ENCODE measurements at places on chromosomes 4 and X.

DNA sequence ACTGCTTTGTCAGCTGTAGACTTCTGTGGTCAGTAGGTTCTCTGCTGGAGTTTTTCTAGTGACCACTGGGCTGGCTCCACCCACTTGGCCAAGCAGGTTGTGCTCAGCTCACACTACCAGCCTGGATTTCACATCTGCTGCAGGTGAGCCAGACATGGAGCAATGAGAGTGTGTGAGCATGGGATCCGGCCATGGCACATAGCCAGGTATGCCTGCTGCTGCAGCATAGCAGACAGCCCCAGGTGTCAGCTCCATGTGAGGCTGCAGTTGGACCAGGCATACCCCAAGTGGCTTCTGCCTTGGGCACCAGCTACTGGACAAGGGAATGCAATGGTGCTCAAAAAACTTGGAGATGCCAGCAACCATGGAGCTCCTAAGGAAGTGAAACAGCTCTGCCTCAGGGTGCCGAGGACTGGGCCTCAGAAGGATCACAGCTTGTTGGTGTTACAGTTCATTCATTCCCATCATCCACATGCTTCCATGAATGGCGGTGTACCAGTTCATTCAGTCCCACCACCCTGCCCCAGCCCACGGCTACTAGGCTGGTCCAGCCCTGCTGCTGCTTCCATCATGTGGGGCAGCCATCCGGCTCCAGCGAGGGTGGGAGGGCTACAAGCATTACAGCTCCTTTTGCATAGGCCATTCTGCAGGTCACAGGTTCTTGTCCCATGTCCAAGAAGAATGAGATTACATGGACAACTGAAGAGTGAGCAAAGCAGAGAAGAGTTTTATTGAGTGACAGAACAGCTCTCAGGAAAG lies 389.1 kb upstream of the PCDH7 start:
- no peak for DNase-seq

GRCh38 chr4:22003878-22004277 lies 55.3 kb upstream of the KCNIP4 start:
- DNase-seq: no peak

GRCh38 chrX:116281106-116281505 lies 110.6 kb downstream of the AGTR2 start:
- no peak for DNase-seq

GRCh38 chr4:161343569-161343950 lies 820.2 kb downstream of the FSTL5 start:
- DNase-seq: no peak

DNA sequence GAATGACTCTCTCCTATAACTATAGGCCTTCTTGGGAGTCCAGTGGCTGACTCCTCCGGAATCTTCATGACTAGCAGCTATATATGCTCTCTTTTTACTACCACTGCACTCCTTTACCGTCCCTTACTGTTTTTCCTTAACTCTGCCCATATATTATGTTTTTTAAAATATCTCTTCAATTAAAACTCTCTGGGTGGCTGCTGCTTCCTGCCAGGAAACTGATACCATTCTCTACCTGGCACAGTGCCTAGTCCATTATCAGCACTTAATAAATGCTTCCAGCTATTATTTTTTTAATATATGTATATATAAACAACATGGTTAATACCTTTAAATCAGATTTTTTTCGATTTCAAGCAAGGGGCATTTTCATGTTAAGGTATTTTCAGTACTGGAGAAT lies 136.6 kb upstream of the FAM47B start:
- no peak for DNase-seq

DNA sequence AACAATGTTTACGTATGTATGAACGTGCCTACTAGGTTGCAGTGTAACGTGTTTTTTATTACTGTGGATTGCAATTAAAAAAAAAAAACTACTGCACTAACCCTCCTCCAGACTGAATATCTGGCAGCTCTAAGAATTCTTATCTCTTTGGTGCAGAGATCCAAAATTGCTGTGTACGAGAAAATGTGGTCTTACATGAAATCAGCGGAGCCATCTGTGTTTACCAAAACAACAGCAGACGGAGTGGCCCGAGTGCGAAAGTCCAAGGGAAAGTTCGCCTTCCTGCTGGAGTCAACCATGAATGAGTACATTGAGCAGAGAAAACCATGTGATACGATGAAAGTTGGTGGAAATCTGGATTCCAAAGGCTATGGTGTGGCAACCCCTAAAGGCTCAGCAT lies 268.1 kb downstream of the THOC2 start:
- DNase-seq: no peak

DNA sequence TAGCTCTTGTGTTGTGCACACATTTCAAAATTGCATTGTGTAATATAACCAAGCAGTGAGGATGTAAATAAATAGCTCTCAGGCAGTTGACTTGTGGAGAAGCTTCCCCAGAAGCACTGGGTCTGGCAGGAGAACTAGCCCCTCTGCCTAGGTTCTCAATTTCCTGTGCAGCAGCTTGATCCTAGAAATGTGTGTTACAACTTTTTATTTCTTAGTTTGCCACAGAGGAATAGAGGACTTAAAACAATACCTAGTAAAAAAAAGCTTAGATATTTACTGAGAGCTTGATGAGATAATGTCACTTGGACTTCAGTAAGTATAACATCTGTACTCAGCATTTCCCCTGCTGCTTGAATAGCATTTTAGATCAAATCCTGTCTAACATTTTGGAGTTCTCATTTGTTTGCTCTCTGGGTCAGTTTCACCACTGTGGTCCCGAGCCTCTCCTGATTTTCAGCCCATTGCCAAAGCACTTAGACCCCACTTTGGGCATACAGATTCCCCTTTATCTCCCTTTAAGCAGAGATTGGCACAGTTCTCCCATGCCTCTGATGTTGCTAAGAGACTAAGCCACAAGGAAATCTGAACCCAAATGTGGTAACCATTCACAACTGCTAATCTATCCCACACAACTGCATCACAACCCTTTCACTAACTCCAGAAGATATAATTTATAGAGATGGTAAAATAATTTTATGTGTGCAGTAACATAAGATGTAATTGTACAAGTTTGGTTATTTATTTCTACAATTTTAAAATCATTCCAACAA lies 98.2 kb upstream of the NRK start:
- DNase-seq: no peak

- no peak for DNase-seq
Measured at GRCh38 chr4:177451108-177451500, 8.9 kb upstream of the AGA start.

DNA sequence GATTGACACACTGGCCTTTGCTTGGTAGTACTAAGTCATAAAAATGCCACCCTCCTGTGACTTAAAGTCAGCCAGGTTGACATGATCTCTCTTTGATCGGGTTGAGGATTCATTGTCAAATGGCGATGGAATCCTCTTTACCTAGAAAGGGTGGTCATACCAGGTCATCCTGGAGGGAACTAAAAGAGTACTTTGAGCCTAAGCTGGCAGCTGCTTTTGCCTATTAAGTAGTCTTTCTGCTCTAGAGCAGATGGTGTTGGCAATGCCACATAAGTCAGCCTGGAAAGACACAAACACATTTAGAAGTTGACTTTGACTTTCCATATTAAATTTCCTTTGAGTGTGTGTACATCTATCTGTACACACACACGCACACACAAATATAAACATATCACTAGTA lies 39.2 kb upstream of the C4orf54 start:
- no peak for DNase-seq

GRCh38 chr4:110442309-110442708 lies 33.6 kb upstream of the ENPEP start:
- DNase-seq: no peak

DNA sequence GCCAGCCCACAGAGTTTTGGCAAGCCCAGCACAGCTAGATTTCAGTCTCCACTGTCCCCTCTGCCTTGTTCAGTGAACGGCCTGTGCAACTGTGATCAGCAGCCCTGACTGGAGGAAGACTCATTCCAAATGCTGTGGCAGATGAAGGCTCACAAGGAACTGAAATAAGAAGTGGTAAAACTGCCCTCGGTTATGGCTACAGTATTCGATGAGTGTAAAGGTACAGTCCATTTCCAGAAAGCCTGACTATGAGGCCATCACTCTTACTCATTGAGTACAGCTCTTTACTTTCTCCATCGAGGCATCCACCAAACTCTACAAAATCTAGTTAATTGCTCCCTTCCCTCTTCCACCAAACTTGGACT lies 69.1 kb downstream of the RHOH start:
- DNase-seq: no peak

DNA sequence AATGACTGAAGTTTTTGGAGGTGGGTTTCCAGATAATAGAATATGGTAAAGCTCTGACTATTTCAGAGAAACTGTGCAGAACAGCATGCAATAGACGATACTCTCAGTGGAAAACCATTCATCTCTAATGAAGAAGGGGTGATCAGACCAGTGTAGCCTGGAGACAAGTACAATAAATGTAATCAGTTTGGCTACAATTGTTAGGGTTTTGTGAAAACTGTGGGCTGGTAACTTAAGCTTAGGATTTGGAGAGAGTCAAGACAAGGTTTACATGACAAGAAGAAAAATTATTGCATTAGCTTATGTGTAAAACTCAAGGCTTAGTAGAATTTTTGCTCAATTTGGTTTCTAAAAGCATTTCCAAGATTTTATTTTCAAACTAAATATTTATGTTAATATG lies 241.5 kb upstream of the ANKRD50 start:
- no peak for DNase-seq

DNA sequence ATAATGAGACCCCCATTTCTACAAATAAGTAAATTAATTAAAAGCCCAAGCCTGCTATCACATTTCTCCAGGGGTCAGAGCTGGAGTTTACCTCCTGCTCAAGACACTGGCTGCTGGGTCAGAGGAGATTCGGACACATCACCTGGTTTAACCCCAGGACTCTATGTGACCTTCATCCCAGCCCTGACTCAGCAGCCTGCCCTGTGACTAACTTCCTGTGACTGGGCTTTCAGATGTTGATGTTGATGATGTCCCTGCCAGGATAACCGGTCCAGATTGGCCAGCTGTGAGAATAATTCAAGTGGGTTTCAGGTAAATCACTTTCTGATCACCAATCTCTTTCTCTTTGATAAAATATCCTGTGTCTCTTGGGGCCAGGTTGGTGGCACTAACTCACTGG lies 102.4 kb upstream of the MAML3 start:
- DNase-seq: no peak

DNA sequence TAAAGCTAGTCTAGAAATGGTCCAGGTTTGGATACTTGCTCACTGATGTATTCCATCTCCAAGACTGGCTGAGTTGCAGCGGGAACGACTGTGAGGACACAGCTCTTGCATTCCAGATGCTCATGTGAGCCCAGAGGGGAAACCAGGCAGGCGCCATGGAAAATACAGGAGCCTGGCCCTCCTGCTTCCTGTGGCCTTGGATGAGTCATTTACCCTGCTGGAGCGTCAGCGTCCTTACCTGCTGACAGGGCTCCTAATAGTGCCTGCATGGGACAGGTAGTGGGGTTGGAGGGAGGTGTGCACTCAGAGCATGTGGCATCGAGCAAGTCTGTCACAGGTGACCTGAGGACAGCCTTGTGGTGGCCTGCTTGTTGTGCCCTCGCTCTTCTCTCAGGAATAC lies 69.4 kb downstream of the NSG1 start:
- no peak for DNase-seq

DNA sequence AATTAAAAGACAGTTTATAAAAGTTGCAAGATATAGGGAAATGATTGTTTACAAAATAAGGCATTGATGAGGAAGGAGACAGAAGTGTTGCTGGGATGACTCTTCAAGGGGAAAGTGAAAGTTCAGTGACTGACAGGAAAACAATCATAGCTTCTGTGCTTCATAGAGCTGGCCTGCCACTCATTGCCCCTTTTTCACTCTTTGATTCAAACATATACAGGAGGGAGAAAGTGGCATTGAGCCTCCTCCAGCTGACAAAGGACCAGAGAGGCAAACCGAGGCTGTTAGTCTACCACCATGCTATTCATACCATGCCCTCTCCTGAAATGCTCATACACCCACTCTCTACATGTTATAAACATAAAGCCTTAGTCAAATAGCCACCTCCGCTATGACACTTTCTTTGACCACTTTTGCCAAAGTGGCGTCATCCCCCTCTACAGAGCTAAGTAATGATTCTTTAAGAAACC lies 79.2 kb upstream of the ATOH1 start:
- no peak for DNase-seq

DNA sequence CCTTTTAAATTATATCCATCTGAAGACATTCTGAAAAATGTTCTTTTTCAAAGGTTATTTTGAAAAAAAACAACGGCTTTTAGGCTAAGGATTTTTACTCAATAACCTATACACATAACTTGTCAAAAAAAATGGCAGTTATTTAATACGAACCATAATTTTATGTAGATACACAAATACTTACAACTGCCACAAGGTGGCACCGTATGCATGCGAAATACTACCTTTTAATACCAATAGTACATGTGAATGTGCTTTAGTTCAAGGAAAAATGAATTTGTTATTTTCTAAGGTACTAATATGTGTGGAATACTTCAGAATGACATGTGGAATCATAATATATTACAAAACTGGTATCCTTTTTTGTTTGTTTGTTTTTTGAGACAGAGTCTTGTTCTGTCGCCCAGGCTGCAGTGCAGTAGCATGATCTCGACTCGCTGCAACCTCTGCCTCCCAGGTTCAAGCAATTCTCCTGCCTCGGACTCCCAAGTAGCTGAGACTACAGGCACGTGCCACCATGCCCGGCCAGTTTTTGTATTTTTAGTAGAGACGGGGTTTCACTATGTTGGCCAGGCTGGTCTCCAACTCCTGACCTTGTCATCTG lies 4.6 kb upstream of the MAD2L1 start:
- DNase-seq: no peak
